H4 (cell line): ENCODE measurements at places on chromosomes 2 and 18. TPM values are rescaled to one million over a fixed set of nuclear protein-coding genes. Genes with fewer than 3 reads are reported as not detected.

AGPS gene
- total RNA-seq = 52.6 and 54.8 TPM in 2 replicates

DNA sequence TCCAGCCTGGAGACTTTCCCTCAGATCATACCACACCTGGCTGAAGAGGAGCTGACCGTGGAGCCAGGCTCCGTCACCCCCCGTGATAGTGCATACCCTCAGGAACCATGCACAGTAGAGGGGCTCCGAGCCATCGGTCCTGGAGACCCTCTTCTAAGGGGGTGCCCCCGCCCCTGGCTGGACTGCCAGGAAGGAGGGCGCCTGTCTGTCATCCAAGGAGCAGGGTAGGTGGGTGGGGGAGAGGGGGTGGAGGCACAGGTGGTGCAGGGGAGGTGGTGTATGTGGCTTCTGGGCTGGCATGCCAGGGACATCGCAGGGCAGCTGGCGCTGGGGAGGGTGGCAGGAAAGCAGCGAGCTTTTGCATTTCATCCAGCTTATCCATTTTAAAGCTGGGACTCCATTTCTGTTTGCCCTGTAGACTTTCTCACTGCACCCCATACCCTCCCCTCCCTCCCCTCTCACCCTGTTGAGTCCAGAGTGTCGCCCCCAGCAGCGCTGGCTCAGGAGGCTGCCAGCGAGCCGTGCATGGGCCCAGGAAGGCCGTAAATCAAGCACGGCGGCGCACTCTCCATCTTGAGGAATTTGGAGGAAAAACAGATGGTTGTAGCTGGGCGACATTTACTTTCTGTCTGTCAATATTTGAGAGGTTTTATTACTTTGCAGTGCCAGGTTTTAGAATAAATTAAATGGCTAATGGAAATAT, 56.2 kb upstream of the HS6ST1 start:
- DNase-seq = no peak

GKN2 gene
- total RNA-seq = not detected in 2 replicates

DNA sequence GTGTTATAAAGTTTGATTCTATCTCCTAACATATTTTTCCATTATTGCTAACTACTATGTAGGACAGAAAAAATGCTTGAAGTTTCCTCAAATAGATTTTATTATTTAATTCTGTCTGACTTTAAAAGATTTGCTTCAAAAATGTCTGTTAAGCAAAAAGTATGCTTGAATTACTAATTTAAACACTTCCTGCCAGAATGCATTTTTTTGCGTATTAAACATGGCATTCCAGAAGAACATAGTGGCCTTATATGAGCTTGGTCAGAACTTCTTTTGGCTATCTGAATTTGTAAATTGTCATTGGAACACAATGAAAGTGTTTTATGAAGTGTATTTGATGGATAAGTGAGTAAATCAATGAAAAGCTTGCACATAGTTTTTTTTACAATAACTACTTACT, 37.8 kb downstream of the MBD5 start:
- DNase-seq = no peak

NEURL3 gene
- total RNA-seq = not detected in 2 replicates
